ENCODE measurements at places on chromosomes 3 and 15.

DNA sequence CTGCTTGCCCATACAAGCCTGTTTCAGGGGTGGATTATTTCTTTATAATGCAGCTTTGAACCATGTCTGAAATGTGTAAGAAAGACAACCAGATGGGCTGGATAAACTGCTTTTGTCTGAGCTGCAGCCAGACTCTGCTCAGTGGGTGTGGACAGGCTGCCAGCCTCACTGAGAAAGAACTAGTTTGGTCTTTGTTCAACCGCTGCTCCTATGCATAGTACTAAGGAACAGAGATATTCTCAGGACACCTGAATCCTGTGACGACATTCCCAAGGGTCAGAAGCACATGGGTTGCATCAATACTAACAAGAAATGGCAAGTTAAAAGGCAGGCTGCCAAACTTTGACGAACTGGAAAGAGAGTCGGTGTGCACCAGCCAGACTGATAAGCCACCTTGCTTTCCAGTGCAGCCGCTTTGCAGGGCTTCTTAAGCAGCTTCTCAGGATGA, 57.2 kb downstream of the PLD1 start:
- peak; percentile 66 for DNase-seq

DNA sequence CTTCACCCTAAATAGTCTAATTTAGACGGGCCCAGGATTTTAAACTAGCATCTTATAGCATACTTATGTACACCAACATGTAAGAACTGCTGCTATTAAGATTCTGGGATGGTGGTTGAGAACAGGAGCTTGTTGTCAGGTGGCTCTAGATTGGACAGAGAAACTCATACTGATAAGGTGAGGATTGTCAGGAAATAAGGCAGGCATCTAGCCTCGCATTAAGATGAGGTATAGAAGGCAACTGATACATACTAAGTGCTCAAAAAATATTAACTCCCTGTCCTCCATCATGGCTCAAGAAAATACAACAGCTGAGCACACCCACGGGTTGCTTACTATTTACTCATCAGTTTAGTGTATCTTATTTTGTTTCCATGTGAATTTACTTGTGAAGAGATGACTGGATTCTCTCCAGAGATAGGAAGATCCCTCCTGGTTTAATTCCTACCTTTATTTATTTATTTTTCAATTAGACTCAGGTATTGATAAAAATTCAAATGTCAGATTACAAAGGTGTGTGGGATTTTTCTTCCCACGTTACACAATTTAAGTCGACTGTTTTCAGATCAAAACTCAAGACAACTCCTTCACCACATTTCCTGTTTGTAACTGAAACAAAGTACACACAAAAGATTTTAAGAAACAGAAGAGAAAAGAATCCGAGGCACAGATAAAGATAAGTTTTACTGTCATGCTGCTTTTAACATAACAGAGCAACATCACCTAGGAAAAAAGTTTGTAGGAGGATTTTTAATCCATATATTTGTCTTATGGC, at the start of gene TRAT1:
TRAT1 (plus strand) TSS at position 664 of the 775 bp plus-strand sequence. CDS start 142 bp downstream, outside the sequence.
- no peak for DNase-seq

DNA sequence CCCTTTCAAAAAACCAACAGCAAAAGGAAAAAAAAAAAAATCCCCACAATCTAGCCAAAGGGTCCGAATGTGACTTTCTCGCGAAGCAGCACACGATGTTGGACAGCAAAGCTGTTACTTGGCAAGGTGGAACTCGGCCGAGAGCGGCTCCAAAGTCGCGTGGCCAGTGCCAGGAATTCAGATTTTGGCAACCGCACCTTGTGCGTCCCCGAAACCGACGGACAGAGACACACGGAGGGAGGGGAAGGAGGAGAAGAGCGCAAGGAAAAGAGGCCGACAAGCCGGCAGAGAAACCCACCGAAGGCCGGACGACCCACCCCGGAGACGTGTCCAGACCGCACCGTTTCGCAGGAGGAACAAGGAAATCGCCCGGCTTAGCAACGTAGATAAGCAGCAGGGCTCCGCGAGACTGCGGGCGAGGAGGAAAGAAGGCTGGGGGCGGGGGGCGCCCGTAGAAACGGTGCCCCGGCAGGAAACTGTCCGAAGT, 517.3 kb downstream of the MECOM start:
- peak; percentile 48 for DNase-seq

- no peak for DNase-seq
Observed at GRCh38 chr3:94927175-94927574, 864.3 kb downstream of the NSUN3 start.

- no peak for DNase-seq
Observed at GRCh38 chr3:24352893-24353553, 141.6 kb downstream of the THRB start.

Data from right lobe of liver (tissue), 6 donors.